H7 (cell line): ENCODE measurements at places on chromosomes 12 and 14.

- peak; percentile 50 for DNase-seq
These were observed 37.0 kb downstream of the ANAPC7 start for GRCh38 chr12:110366321-110367142.

GRCh38 chr12:67546746-67547145 is 101.8 kb upstream of the DYRK2 start:
- DNase-seq: no peak

GRCh38 chr12:116204169-116204568 is 73.3 kb downstream of the MED13L start:
- no peak for DNase-seq

DNA sequence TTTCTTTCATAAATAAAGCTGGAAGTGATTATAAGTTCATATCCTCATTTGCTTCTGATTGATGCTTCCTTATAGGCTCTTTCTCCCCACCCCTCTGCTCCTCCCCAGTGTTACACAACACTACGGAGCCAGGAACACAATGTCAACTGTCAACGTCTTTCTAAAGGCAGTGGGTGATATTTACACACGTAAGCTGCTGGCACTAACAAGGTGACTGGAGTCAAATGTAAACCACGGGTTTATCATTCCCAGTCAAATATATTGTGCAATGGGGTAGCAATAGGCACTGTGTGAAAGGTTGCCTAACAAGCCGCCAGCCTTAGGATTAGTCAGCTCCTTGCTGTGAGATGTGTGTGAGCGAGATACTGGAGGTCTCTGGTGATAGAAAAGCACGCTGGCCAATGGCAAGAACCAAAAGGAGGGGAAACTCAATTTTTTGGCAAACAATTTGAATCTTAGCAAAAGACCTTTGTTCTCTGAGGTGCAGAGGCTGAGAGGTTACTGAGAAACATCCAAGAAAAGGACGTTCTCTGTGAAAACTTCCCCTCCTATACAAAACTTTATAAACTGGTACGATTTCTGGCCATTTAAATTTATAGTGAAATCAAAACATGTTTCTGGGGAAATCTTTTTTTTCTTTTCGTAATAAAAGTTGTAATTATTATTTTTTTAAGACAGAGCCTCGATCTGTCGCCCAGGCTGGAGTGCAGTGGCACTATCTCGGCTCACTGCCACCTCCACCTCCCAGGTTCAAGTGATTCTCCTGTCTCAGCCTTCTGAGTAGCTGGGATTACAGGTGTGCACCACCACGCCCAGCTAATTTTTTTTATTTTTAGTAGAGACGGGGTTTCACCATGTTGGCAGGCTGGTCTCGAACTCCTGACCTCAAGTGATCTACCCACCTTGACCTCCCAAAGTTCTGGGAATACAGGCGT is 22.3 kb upstream of the HECTD1 start:
- peak; percentile 76 for DNase-seq

DNA sequence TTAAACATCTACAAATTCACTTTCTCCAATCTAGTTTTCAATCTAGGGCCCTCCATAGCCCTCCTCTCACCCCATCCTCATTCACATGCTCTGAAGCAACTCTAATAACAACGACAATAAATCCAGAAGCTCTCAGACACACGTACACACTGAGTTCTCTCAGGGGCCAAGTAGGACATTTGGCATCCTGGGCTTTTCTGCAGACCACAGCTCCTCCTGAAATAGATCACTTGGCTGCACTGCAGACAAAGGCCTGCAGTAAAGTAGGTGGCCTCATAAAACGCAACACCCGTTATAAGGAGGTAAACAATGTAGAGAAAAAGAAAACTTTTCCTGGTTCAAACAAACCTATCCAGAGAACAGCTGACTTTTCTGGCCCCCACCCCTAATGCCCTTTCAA is 111.2 kb downstream of the TMTC1 start:
- no peak for DNase-seq

- DNase-seq: peak; percentile 48
These were observed 49.8 kb downstream of the B4GALNT3 start for GRCh38 chr12:509500-509899.

GRCh38 chr12:81095501-81096232 is 17.8 kb downstream of the ACSS3 start:
- no peak for DNase-seq

DNA sequence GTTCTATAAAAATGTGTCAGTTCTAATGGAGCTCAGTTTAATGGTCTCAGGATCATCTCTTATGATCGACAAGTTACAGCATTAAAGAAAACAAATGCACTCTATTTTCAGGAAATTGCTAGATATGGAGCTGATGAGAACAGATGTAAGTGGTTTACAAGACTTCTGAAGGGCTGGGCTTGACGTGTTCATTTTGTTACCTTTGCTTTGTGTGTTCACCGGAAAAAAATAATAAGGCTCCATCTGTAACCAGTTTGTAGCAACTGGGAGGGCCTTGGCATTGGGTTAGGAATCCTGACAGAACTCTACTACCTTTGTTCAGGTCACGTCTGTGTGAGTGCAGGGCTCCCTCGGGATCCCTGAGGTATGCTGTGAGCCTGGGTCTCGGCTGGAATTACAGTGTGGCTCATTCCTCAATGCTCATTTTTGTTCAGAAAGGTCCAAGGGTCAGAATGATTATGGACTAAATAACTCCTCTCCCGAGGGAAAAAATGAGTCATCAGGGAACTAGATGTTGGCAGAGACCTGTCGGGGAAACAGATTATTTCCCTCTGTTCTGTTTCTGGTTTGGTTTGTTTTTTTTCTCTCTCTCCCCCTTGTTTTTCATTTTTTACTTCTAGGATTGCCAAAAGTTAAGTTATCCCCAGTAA is 158.0 kb downstream of the SLC5A8 start:
- no peak for DNase-seq

DNA sequence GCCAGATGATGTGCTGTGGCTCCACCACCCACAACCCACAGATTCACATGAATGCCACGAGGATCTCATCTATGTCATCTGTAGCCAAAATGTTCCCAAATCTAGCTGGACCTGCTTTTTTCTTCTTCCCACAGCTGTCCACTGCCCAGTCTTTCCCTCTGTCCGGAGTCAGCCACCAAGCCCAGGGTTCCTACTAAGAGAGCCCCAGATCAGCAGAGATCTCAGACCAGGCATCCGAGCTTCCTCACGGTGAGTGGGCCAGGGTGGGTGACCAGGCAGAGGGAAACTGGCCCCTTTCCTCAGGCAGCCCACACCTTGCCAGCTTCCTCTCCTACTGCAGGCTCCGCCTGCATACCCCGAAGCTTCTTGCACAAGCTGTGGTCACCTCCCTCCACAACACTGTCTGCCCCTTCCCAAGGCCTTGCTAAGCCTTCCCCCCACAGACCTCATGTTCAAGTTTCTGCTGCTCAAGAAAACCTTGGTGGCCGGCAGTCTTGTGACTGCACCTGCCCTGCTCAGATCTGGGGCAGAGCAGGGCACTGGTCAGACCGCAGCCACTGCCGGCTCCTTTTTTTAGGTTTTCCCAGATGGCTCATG is 81.4 kb downstream of the ACTN1 start:
- DNase-seq: no peak

GRCh38 chr12:79063258-79063657 is 198.7 kb downstream of the SYT1 start:
- no peak for DNase-seq

DNA sequence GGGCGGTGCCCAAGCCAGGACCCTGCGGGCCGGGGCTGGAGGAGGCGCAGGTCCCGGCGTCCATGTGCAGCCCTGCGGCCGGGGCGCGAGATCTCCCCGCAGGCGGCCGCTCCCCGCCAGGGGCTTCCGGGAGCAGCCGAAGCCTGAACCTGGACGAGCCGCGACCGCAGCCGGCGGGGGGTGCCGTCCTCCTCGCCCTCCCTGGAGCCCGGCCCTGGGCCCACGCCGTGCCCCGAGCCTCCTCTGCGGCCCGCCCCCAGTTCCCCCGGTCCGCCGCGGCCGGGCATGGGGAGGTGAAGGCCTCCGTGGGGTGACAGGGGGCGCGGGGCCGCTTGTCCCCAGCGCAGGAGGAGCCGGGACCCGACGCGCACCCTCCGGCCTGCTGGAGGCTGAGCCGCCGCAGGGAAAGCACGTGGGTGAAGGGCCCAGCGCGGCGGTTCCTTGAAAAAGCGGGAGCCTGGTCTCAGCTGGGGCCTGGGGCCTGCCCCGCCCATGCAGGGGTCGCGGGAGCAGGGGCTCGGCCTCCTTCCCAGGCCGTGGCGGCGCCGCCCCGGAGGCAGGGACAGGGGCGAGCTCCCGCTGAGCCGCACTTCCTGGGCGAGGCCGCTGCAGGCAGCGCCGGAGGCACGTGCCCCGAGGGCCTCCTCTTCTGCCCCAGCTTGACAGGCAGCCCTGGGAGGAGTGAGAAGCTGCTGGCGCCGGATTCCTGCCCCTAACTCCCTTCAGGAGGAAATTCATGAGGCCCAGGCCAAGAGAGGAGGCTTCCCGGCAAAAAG is 55.6 kb upstream of the PPP2R5C start:
- DNase-seq: peak; percentile 64

DNA sequence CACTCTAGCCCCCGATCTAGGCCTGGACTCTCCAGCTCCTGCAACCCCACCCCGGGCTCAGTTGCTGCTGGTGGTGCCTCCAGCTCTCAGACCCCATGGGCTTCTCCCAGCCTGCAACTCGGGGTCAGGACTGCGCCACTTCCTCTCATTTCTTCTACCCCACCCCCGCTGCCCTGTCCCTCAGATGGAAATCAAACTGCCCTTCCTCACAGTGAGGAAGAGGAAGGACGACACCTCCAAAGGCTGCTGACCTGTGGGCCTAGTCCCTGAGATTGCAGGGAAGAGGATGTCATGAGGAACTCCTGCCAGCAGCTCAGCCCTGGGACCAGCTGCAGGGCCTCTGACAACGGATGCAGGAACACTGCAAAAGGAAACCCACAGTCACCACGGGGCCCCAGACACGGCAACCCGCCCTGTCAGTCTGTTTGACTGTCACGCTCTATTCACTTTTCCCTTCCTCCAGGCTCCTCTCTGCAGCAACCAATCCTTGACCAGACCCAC is 29.3 kb upstream of the PNMA1 start:
- no peak for DNase-seq

DNA sequence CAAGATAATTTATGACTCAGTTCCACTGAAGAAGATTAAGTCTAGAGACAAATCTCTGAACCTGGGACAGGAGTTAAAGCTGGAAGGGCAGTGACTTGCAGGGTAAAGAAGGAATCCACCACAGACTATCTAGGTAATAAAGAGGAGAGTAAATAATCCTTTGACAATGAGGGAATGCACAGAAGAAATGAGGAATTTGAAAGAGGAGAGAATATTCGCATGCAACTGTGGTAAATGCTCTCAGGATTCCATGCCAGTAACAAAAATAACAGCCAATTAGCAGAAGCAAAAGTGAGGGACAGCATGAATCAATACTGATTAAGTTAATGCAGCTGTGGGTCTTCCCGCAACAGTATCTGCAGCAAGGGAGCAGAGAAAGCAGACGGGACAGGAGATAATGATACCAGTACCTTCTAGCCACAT is 77.0 kb downstream of the KITLG start:
- no peak for DNase-seq

DNA sequence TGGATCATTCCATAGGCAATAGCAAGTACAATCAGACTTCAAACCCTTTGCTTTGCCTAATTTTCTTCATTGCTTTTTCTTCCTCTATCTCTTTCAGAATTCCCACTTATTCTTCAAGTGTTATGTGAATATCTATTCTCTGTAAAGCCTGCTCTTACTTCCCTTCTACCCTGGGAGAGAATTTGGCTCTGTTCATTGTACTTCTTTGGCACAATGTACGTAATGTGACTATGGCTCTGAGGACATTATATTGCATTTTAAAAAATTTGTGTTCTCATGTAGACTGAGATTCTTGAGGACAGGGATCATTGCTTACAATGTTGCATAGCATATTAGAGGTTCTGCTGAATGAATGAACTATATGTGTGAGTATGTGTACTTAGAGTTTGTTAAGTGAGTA is 16.9 kb upstream of the PRICKLE1 start:
- no peak for DNase-seq

- no peak for DNase-seq
These were observed 52.6 kb upstream of the STRN3 start for GRCh38 chr14:31078766-31079165.

DNA sequence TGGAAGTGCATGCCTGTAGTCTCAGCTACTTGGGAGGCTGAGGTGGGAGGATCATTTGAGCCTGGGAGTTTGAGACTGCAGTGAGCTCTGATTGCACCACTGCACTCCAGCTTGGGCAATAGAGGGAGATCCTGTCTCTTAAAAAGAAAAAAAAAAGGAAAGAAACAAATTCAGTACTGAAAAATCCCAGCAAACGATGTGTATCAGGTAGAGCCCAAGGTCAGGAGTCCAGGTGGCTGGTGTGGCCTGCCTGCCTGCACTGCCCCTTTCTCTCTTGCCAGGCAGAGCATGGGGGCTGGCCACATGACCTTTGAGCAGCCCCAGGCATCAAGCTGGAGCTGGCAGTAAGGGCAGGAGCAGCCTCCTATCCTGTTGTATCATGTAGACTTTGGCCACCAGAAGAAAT is 31.8 kb downstream of the ELK3 start:
- DNase-seq: no peak
